ENCODE measurements at places on chromosomes 4 and X.
A peak's percentile ranks its signal among the peaks of the same experiment; 100 is the strongest.

DNA sequence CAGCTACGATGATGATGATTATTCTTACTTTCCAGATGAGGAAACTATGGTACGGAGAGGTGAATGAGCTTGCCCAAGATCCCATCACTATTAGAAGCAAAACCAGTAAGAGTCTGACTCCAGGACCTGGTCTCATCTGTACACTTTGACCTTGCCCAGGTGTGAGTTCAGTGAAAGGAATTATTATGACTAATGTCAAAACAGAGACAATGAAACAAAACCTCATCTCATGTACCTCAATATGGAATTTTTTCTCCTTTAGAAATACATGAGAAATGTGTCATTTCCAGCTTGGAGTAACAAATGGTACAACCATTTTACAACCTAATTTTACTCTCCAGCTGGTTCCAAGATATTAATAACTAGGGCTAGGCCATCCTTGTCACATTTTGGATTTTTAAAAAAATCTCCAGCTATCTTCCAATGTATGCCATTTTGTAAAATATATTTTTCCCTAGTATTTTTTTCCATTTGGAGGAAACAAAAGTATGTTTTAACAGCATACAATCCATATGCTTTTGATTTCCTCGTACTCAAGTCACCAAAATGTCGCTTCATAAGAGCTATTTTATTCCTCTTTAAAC, 213.8 kb downstream of the PTTG2 start:
- DNase-seq, result no peak

GRCh38 chr4:95250544-95251137, 298.1 kb downstream of the UNC5C start:
- no peak for DNase-seq

- no peak for DNase-seq
These were observed 32.8 kb upstream of the PTTG2 start for GRCh38 chr4:37927434-37927833.

DNA sequence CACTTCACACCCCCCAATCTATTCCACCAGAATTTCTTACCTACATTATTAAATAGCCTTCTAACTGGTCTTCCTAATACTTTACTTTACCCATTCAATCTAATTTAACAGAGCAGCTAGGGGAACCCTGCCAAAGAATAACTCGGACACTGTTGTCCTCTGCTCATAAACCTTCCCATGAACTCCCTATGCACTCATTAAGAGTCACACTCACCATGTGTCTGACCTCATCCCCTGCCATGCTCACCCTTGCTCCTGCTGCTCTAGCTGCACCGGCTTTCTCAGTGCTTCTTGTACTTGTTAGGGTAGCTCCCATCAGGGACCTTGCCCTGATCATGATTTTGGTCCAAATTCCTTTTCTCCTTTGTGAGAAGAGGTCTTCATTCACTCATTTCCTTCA, 54.6 kb upstream of the GUCY1A1 start:
- DNase-seq, result no peak

DNA sequence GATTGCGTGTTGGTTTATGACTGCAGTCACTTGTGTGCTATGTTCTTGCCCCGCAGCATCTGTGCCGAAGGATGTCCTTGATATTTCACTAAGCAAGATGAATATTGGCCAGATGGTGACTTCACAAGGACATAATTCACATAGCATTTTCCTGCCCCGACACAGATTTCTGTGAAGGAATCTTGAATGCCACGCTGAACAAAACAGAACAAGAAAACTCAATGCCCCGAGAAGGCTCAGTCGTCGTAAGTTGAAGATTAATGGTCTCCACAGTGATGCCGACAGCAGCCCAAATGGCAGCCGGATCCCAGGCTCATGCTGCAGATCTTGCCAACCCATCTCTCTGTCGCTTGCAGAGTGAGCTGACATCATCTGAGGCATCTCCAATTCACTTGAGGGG, 145.9 kb downstream of the CPEB2 start:
- DNase-seq, result no peak

DNA sequence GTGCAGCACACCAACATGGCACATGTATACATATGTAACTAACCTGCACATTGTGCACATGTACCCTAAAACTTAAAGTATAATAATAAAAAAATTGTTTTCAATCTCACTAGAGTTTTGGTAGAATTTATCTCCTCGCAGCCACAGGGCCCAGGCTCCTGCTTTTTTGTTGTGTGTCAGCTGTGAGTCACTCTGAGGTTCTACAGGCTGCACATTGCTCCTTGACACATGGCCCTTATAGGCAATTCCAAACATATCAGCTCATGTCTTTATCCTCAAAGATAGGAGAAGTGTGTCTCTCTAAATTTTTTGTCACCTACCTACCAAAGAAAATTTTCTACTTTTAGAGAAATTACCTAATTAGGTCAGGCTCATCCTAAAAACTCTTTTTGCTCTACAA, 252.1 kb upstream of the ADGRL3 start:
- DNase-seq, result no peak

GRCh38 chr4:76836860-76837562, 60.9 kb downstream of the SOWAHB start:
- no peak for DNase-seq

- no peak for DNase-seq
These were observed 87.7 kb downstream of the FAM13A start for GRCh38 chr4:88969271-88969670.

- no peak for DNase-seq
These were observed 245.0 kb downstream of the EVC2 start for GRCh38 chr4:5463361-5463760.

DNA sequence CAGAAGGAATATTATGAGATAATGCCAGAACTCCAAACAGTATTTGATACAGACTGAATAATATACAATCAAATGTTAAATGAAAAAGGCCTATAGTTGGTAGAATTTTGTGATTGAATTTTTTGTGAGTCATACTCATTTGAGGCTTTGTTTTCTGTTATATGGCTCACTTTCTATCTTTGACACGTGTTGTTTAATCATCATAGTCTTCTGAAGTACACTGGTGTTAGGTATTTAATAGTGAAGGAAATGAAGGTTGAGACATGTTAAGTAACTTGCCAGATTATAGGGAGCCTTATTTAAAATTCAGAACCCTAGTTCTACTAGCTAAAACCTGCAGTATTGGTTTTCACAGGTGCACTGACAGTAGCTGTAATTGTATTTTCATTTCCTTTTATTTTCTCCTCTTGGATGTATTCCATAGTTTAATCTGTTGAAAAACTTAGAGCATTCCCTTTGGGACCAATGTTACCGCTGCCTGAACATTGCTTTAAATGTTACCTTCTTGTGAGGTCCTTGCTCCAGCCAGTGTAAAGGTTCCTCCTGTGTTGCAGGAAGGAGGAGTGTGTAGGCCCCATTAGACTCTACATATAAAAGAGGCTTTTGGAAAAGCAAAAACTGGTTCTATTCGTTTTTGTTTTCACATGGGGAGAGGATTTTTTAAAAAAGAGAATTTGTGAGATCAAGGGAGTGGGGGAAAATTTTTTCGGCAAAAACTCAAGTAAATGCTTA, 224.1 kb downstream of the ARHGAP10 start:
- no peak for DNase-seq

GRCh38 chr4:113534711-113535110, 226.8 kb downstream of the CAMK2D start:
- DNase-seq, result no peak

- DNase-seq, result no peak
These were observed 52.9 kb upstream of the HPRT1 start for GRCh38 chrX:134407065-134407376.

DNA sequence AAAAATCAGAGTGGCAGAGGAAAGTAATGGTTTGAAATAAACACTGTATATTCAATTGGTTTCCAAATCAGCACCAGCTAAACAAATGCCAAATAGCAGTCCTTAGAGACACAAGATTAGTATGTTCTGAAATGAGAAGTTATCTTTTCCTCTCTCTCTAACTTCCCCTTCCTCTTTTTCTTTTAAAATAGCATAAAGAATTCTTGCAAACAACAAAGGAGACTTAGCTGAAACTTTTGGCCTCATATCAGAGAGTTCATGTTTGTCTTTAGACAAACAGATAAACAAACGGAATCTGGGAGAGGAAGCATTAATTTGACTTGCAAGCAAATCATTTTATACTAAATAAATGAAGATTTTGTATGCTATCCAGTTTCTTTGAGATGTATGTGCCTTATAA, 399.0 kb downstream of the GBA3 start:
- DNase-seq, result no peak

GRCh38 chr4:109216085-109216696, 86.3 kb downstream of the COL25A1 start:
- no peak for DNase-seq

- DNase-seq, result peak; percentile 23
These were observed 2.2 kb downstream of the SLIT2 start for GRCh38 chr4:20253735-20254409.

All from GM13976 (cell line).